ENCODE measurements at places on chromosomes 16 and 17. TPM values are rescaled to one million over a fixed set of nuclear protein-coding genes. Genes with fewer than 3 reads are reported as not detected.

DNA sequence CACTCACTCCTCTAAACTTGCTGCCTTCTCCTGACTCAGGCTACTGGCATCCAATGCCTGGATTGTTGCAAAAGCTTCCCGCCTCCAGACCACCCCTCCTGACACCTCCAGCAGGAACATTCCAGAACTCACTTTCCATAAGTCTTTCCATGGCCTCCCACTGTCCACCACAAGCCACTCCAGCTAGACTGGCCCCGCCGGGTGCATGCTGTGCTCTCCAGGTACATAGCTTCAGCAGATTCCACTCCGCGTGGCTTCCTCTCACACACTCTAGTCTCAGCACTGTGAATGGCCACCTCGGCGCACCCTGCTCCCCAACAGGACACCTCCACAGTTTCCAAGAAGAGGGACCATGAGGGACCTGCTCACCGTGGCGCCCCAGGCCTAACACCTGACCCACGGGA lies 25.9 kb upstream of the FAAP100 start:
- no peaks in the 10 kb centered on the region for H3K27me3 ChIP-seq
- H3K4me1 ChIP-seq = no peaks in the 10 kb centered on the region
- no peak overlapping the region for H3K4me3 ChIP-seq
- no peak for DNase-seq
- no peak overlapping the region for H3K27ac ChIP-seq

GRCh38 chr17:74118504-74118903 lies 85.0 kb upstream of the RPL38 start:
- H3K36me3 ChIP-seq = no peaks in the 10 kb centered on the region
- H3K4me1 ChIP-seq = no peaks in the 10 kb centered on the region
- H3K4me3 ChIP-seq = no peak overlapping the region
- H3K27ac ChIP-seq = no peak overlapping the region
- H3K27me3 ChIP-seq = no peaks in the 10 kb centered on the region

- no peak overlapping the region for H3K27ac ChIP-seq
- no peaks in the 10 kb centered on the region for H3K27me3 ChIP-seq
- no peaks in the 10 kb centered on the region for H3K4me1 ChIP-seq
- no peak overlapping the region for H3K4me3 ChIP-seq
- no peaks in the 10 kb centered on the region for H3K36me3 ChIP-seq
Observed at GRCh38 chr17:62801553-62802114, 6.5 kb downstream of the MARCHF10 start.

GRCh38 chr16:15777533-15778203 lies 79.2 kb downstream of the MYH11 start:
- no peak overlapping the region for H3K27ac ChIP-seq
- no peak overlapping the region for H3K4me3 ChIP-seq
- no peaks in the 10 kb centered on the region for H3K27me3 ChIP-seq
- DNase-seq = no peak
- H3K4me1 ChIP-seq = no peaks in the 10 kb centered on the region
- H3K36me3 ChIP-seq = no peaks in the 10 kb centered on the region

GRCh38 chr17:81912441-81913309 lies 1.5 kb upstream of the PCYT2 start:
- H3K4me3 ChIP-seq = no peak overlapping the region
- H3K4me1 ChIP-seq = peaks cover 22% of the 10 kb centered on the region
- no peaks in the 10 kb centered on the region for H3K27me3 ChIP-seq
- no peak for DNase-seq
- H3K36me3 ChIP-seq = peaks cover 60% of the 10 kb centered on the region
- no peak overlapping the region for H3K27ac ChIP-seq

GRCh38 chr17:68288375-68288774 lies 2.6 kb downstream of the SLC16A6 start:
- H3K36me3 ChIP-seq = no peaks in the 10 kb centered on the region
- H3K4me1 ChIP-seq = peaks cover 24% of the 10 kb centered on the region
- DNase-seq = no peak
- no peaks in the 10 kb centered on the region for H3K27me3 ChIP-seq
- H3K27ac ChIP-seq = no peak overlapping the region

GRCh38 chr17:82802075-82802780 lies 37.6 kb downstream of the ZNF750 start:
- no peak for DNase-seq
- H3K4me3 ChIP-seq = no peak overlapping the region
- H3K36me3 ChIP-seq = peaks cover 30% of the 10 kb centered on the region
- H3K4me1 ChIP-seq = no peaks in the 10 kb centered on the region
- H3K27ac ChIP-seq = no peak overlapping the region

DNA sequence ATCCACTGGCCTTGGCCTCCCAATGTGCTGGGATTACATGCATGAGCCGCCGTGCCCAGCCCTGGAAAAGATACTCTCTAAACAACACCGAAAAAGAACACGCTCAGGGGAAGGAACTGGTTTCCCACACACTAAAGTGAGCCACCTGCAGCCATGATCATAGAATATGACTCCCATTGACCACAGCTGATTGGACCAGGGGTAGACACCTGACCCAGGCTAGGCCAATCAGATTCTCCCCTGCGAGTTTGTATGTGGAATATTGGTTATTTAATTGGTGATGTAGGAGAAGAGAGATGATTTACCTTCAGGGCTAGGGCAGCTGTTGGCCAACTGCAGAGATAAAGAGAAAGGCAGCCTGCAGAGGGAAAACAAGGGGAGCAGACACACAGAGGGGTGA lies 9.0 kb upstream of the GGA2 start:
- no peaks in the 10 kb centered on the region for H3K4me1 ChIP-seq
- DNase-seq = no peak
- H3K27ac ChIP-seq = no peak overlapping the region
- H3K4me3 ChIP-seq = no peak overlapping the region
- H3K27me3 ChIP-seq = no peaks in the 10 kb centered on the region

DNA sequence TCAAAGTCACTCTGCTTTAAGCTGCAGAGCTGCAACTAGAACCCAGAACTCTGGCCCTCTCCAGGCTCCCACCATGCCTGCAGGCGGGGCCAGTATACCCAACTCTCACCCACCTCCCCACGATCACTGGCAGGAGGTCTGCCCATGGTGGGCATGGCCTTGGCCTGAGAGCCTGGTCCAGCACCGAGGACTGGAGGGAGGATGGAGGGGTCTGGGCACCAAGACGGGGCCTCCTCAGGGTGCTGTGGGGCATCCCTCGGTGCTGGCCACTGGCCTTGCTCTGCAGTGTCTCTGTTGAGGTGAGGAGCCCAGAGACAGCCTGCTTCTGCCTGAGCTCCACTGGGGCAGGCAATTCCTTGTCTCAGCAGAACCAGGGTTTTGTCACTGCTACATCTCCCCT lies 1.5 kb upstream of the KRT16 start:
- no peaks in the 10 kb centered on the region for H3K36me3 ChIP-seq
- H3K27me3 ChIP-seq = no peaks in the 10 kb centered on the region
- H3K4me3 ChIP-seq = no peak overlapping the region
- no peaks in the 10 kb centered on the region for H3K4me1 ChIP-seq
- H3K27ac ChIP-seq = no peak overlapping the region

GRCh38 chr16:3118846-3119245 lies 6.5 kb downstream of the ZNF205 start:
- H3K36me3 ChIP-seq = no peaks in the 10 kb centered on the region
- H3K27ac ChIP-seq = no peak overlapping the region
- H3K4me3 ChIP-seq = no peak overlapping the region
- DNase-seq = no peak

GRCh38 chr17:50493744-50494143 lies 14.5 kb upstream of the MYCBPAP start:
- no peak overlapping the region for H3K4me3 ChIP-seq
- H3K4me1 ChIP-seq = peaks cover 11% of the 10 kb centered on the region
- no peaks in the 10 kb centered on the region for H3K36me3 ChIP-seq
- DNase-seq = no peak

DNA sequence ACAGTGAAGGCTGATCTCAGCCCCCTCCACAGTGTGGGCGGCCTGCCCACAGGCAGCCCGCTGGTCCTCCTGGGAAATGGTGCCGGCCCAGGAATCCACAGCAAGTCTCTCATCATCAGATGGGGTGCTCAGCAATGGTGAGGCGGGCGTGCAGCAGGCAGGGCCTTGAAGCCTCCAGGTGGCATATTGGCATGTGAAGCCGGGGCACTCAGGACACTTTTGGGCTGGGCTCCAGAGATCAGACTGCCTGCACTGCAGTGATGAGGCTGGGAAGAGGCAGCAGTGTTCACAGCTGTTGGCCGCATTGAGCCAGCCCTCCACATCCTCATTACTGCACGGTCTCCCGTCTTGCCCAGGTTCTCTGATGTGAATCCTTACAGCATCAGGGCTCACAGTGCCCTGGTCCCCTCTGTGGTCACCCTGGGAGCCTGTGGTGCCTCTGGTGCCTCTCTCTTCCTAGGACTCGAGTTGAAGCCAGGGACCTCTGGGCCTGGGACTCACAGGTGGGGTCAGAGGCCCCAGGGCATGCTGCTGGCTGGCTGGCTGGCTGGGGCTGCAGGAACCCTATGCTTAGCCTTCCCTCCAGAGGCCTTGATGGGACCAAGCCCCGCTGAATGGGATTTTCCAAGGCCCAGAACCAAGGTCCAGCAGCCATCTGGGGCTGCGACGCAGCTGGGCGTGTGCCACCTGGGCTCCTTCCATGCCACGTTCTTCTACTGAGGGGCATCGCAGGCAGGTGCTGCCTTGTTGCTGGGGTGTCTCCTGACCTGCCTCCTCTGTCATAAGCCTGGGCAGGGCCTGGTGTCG lies 48.6 kb downstream of the TNFRSF13B start:
- no peak overlapping the region for H3K27ac ChIP-seq
- H3K36me3 ChIP-seq = no peaks in the 10 kb centered on the region

DNA sequence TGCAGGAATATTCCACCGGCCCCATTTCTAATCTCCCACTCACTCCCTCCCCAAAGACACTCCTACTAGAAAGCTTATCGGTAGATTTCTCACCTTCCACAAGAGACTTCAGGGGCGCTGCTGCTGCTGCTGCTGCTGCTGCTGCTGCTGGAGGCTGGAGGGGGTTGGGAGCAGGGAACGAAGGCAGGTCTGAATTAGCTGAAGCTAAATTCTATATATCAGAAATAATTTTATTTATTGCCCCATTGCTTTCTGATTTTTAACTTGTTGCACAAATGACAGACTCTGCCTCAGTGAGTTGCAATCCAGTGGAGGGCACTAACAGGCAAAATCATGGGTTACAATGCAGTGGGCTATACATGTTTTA lies 25.8 kb upstream of the HLF start:
- peak overlapping the region; percentile 70 for H3K27ac ChIP-seq
- peak overlapping the region; percentile 48 for H3K4me3 ChIP-seq
- no peaks in the 10 kb centered on the region for H3K27me3 ChIP-seq
- no peaks in the 10 kb centered on the region for H3K36me3 ChIP-seq
- H3K4me1 ChIP-seq = peaks cover 5% of the 10 kb centered on the region

DNA sequence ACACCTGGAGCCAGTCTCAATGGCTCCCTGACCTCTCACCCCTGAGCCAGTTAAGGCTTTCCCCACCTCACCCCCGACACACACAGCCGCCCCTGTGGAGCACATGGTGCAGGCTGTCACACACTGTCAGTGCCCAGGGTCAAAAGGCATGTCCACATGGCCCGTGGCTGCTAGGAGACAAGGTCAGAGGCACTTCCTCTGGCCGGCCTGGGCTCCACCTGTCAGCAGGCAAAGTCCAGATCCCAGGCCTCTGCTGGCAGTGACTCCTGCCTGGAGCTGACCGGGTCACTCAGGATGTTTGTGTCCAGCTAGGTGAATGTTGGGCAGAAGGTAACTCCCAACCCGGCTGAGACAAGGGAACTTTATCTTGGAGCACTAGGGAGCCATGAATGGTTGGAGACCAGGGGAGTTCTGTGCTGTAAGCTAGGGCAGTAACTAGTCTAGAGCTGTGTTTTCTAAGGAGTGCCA lies 6.0 kb downstream of the SREBF1 start:
- peak; percentile 87 for DNase-seq
- H3K4me3 ChIP-seq = no peak overlapping the region
- peak overlapping the region; percentile 87 for H3K27ac ChIP-seq
- no peaks in the 10 kb centered on the region for H3K27me3 ChIP-seq
- H3K36me3 ChIP-seq = peaks cover 12% of the 10 kb centered on the region
- H3K4me1 ChIP-seq = peaks cover 20% of the 10 kb centered on the region

DNA sequence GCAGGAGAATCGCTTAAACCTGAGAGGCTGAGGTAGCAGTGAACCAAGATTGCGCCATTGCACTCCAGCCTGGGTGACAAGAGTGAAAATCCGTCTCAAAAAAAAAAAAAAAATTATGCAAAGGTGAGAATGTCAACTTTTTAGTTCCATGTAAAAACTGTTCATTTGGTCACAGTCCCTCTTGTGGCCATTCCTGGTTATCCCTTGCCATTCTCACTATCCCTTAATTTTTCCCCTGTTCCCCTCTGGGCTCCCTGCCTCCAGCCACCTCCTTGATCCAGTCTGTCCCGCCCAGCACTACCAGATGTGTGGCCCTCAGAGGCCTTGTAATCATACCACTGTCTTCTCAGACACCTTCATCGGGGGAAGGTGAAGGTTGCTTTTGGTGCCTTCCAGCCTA lies 23.4 kb downstream of the DCAF7 start:
- H3K36me3 ChIP-seq = peaks cover 8% of the 10 kb centered on the region
- H3K27ac ChIP-seq = no peak overlapping the region
- no peaks in the 10 kb centered on the region for H3K4me1 ChIP-seq
- DNase-seq = no peak

GRCh38 chr16:81505011-81505661 lies 60.5 kb downstream of the CMIP start:
- H3K4me1 ChIP-seq = peaks cover 15% of the 10 kb centered on the region
- peak; percentile 81 for DNase-seq
- H3K36me3 ChIP-seq = no peaks in the 10 kb centered on the region
- peak overlapping the region; percentile 8 for H3K27ac ChIP-seq
- H3K4me3 ChIP-seq = no peak overlapping the region

DNA sequence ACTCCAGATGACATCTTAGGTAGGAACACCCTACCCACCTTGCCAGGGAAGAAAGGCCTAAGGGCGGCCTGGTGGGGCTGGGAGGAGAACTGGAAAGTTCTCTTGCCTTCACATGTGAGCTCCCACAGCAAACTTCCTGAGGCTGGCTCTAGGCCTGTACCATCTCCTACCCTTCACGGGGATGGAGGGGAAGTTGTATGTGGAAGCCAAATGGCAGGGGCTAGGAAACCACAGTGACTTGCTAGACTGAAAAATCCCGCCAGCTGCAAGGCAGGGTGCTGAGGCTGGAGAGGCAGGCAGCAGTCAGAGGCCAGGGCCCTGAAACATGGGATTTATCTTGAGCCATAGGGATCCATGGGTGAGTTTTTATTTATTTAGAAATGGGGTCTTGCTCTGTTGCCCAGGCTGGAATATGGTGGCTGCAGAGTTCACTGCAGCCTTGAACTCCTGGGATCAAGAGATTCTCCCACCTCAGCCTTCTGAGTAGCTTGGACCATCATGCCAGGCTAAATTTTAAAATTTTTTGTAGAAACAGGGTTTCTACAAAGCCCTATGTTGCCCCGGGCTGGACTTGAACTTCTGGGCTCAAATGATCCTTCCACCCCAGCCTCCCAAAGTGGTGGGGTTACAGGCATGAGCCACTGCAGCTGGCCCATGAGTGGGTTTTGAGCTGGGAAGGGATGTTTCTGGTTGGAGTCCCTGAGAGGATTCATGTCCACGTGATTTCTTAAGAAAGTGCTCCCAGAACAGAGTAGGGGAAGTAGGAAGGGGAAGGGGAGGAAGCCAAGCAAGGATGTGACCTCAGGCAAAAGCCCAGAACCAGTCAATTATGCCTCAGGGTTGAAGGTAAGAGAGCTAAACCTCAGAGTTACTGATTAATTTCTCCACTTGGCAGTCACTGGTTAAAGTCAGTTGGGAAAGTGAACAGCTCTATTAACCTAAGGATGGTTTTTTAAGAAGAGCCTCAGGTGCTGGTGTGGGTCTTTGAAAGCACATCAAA lies 4.0 kb upstream of the KAT8 start:
- no peak overlapping the region for H3K27ac ChIP-seq
- H3K27me3 ChIP-seq = no peaks in the 10 kb centered on the region
- no peak for DNase-seq
- H3K4me3 ChIP-seq = no peak overlapping the region
- H3K36me3 ChIP-seq = no peaks in the 10 kb centered on the region
- peaks cover 7% of the 10 kb centered on the region for H3K4me1 ChIP-seq

RHBDL1 gene
- total RNA-seq = 10.3 TPM

CARD14 gene
- total RNA-seq = 0.94 TPM

CCL17 gene
- not detected for total RNA-seq

LRRC37B gene
- 37.7 TPM for total RNA-seq

HOXB1 gene
- total RNA-seq = not detected

Data from Peyer's patch (tissue), 4 donors.